ENCODE measurements at places on chromosomes 6 and 20. TPM values are rescaled to one million over a fixed set of nuclear protein-coding genes. Genes with fewer than 3 reads are reported as not detected.
A peak's percentile ranks its signal among the peaks of the same experiment; 100 is the strongest.

The YIPF3 gene
- 57.3 TPM for total RNA-seq

The LHFPL5 gene
- total RNA-seq, result 0.24 TPM

The BPIFA1 gene
- total RNA-seq, result not detected

The MUC21 gene
- not detected for total RNA-seq

The SPAG4 gene
- 15.6 TPM for total RNA-seq

The CRISP2 gene
- 0.96 TPM for total RNA-seq

The SPATA25 gene
- 3.6 TPM for total RNA-seq

The PCIF1 gene
- total RNA-seq, result 8.9 TPM

The PRRT1 gene
- 1.2 TPM for total RNA-seq

The OXT gene
- not detected for total RNA-seq

The CYP21A2 gene
- not detected for total RNA-seq

The ADGRG6 gene
- total RNA-seq, result 104 TPM

The OR2H2 gene
- total RNA-seq, result 0.48 TPM

The NHLRC1 gene
- 5.5 TPM for total RNA-seq

The TSPO2 gene
- total RNA-seq, result not detected

The PSMB8 gene
- total RNA-seq, result 15.4 TPM

The ERVFRD-1 gene
- total RNA-seq, result 0.48 TPM

DNA sequence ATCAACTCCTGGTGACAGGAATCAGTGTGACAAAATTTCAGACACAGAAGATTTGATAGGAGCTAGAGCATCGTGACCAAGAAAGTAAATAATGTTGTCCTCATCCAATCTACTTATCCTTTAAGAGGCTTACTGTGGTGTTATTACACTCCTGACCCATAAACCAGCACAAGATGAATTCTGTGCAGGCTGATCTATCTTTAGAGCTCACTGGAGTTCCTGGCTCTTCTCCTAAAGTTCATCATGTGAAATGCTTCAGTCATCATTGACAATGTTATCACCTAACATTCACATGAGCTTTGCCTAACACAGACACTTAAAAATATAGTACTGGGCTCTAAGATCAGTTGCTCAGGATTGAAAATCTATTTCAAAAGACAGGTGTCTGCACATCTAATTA is 271.0 kb upstream of the HSF2 start:
- DNase-seq, result no peak

GRCh38 chr20:41177636-41178035 is 40.3 kb downstream of the PLCG1 start:
- DNase-seq, result peak; percentile 63

GRCh38 chr6:78713564-78713963 is 153.8 kb upstream of the IRAK1BP1 start:
- no peak for DNase-seq

GRCh38 chr20:62751551-62752150 is 43.0 kb downstream of the NTSR1 start:
- no peak for DNase-seq

GRCh38 chr20:49799698-49800097 is 12.9 kb upstream of the SLC9A8 start:
- DNase-seq, result no peak

- DNase-seq, result peak; percentile 5
Observed at GRCh38 chr6:48664826-48665225, 553.8 kb upstream of the PTCHD4 start.

- DNase-seq, result no peak
Observed at GRCh38 chr6:163323705-163324104, 90.8 kb upstream of the QKI start.

DNA sequence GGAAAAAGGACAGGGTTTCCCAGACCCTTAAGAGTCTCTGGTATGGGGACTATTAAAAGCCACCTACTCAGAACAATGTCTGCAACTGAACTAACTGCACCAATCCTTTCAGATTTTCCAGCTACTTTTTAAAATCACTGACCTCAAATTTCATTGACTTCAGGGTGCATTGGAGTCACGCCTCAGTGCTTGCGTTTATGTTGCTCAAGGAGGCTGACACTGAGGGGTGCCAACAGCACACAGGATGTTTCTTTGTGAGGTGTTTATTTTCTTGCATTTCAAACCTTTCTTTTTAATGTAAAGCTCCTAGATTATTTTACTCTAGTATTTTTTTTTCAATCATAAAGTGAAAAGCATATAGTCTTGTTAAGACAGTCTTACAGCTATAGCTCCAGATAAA is 402.0 kb upstream of the SLC35B3 start:
- DNase-seq, result no peak

GRCh38 chr6:11729076-11729475 is 49.5 kb downstream of the ADTRP start:
- no peak for DNase-seq

DNA sequence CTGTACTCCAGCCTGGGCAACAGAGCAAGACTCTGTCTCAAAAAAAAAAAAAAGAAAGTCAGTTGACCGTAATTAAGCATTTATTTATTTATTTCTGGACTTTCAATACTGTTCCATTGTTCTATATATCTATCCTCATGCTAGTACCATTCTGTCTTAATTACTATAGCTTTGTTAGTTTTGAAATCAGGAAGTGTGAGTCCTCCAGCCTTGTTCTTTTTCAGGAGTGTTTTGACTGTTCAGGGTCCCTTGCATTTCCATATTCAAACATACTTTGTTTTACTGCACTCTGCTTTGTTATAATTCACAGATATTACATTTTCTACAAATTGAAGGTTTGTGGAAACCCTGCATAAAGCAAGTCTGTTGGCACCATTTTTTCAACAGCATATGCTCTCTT is 36.7 kb upstream of the ASXL1 start:
- no peak for DNase-seq

DNA sequence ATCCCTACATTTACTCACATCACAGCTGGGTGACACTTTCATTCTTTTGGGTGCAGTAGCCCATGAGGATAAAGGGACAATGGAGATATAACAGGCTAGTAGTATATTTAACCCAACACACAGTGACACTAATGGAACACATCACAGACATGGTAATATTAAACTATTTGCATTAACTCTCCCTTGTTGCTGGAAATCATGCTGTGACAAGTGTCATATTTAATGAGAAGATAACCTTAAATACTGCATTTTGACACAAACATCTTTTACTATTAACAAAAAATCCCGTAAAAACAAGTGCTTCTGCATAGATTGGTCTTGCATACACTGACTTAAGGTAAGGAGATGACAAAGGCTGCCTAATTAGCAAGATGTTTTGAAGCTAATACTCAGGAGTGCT is 45.5 kb downstream of the CNR1 start:
- DNase-seq, result no peak

- no peak for DNase-seq
Observed at GRCh38 chr20:46631212-46631869, 19.9 kb downstream of the SLC13A3 start.

DNA sequence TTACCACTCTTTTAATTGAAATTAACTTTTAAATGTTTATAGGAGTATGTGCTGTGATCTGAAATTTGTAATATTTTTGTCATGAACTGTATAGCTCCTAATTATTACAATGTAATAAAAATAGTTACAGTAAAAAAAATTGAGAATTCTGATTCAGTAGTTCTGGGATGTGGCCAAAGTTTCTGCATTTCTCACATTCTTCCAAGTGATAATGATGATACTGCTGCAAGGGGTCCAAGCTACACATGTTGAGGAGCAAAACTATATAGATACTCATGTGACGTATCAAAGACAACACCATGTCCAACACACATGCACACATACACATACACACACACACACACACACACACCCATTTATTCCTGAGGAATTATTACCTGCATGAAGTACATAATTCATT is 71.0 kb upstream of the FAM83B start:
- no peak for DNase-seq

GRCh38 chr6:36829919-36830544 is 9.2 kb downstream of the CPNE5 start:
- DNase-seq, result peak; percentile 85

- no peak for DNase-seq
Observed at GRCh38 chr6:32133786-32134185, 3.7 kb upstream of the FKBPL start.

DNA sequence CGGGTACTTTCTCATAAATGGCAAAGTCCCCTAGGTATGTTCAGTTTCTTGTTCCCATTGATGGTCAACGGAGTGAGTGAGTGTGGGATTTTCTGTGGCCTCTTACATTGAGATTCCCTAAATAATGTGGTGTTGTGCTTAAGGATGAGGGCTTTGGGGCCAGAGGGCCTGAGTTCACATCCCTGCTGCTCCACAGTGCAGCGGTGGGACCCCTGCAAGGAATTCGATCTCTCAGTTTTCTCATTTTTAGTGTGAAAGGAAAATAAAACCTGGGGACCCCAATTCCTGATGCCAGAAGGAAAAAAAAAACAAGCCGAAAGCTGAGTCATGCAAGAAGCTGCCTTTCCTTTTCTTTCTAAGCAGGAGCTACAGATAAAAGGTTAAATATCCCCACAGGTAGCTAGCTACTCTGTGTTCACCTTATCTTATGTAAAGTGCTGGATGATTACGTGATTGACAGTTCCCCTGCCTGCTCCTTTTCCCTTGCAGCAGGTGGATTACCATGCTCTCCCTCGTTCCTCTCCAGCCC is 120.2 kb upstream of the CLDN20 start:
- DNase-seq, result peak; percentile 22

DNA sequence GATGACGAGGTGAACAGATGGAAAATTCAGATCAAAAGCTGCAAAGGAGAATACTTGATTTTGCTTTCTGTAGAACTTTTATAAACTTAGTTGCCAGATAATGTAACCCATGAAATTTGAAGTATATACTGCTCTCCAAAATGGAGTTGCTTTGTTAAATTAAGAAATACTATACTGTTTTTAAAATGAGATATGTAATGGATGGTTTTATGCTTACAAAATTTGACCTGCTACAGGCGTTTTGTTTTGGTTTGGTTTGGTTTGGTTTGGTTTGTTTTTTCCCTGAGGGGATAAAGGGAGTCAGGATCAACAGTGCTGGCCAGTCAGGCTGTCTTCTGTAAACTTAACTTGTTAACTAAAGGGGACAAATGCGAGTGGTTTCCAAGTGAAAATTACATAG is 55.6 kb upstream of the KIF25 start:
- no peak for DNase-seq

GRCh38 chr20:47086316-47086715 is 191.7 kb downstream of the EYA2 start:
- no peak for DNase-seq

DNA sequence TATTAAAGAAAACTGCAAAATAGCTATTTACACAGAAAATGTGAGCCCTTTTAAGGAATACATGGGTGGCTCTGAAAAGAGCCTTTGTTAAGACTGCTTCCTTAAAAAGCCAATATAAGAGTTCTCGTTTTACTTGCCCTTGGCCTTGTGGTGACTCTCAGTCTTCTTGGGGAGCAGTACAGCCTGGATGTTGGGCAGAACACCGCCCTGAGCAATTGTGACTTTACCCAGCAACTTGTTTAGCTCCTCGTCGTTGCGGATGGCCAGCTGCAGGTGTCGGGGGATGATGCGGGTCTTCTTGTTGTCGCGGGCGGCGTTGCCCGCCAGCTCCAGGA is 111.5 kb downstream of the HFE start:
- no peak for DNase-seq

- no peak for DNase-seq
Observed at GRCh38 chr20:18734525-18735189, 78.9 kb upstream of the SCP2D1 start.

GRCh38 chr6:108969776-108970175 is 121.6 kb downstream of the ARMC2 start:
- DNase-seq, result no peak

DNA sequence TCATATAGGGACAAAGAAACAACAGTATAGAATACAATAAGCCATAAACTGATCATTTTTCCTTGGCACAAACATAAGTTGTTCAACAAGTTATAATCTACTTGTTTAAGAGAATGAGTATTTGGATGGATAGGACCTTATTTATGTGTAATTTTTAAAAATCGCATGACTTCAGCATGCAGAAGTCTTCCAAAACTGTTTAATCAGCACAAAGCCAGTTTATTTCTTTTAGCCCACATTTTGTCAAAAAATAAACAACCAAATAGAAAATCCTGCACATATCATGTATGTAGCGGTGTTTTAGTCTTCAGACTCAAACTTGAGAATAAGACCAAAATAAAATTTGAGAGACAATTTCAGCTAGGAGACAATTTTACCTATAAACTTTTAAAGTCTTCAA is 304.7 kb downstream of the TRDN start:
- no peak for DNase-seq

- no peak for DNase-seq
Observed at GRCh38 chr6:7692453-7692784, 33.5 kb upstream of the BMP6 start.

- DNase-seq, result no peak
Observed at GRCh38 chr6:46949632-46950280, 28.0 kb upstream of the ADGRF5 start.

DNA sequence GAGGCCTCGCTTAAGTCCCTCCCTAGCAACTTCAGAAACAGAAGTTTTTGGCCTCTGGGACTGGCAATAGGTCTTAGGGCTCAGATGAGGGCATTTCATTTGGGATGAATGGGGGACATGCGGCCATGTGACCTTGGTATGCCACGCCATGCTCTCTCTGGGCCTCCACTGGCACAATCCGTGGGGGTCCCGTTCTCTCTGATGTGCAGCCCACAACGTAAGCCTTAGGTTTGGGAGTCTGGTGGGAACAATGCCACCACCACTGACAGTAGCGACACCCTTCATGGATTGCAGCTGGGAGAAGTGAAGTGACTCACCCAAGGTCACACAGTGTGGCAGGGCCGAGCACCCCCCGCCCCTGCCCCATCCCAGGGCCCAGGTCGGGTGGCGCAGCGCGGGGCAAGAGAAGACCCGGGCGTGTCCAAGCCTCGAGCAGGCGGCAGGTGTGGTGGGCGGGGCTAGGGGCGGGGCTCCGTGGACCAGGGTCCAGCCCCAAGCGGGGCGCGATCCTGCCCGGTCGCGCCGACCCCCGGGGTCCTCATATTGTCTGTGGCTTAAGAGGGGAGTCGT is 864 bp upstream of the CEBPB start:
- DNase-seq, result peak; percentile 30

GRCh38 chr6:108268845-108269244 is 8.0 kb upstream of the SNX3 start:
- DNase-seq, result no peak

DNA sequence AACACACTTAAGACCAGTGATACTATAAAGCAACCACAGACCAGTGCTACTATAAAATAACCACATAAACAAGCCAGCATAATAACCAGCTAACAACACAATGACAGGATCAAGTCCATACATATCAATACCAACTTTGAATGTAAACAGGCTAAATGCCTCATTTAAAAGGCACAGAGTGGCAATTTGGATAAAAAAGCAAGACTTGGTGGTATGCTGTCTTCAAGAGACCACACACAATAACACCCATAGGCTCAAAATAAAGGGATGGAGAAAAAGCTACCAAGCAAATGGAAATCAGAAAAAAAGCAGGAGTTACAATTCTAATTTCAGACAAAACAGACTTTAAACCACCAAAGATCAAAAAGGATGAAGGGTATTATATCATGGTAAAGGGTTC is 19.8 kb upstream of the ELOVL4 start:
- no peak for DNase-seq

DNA sequence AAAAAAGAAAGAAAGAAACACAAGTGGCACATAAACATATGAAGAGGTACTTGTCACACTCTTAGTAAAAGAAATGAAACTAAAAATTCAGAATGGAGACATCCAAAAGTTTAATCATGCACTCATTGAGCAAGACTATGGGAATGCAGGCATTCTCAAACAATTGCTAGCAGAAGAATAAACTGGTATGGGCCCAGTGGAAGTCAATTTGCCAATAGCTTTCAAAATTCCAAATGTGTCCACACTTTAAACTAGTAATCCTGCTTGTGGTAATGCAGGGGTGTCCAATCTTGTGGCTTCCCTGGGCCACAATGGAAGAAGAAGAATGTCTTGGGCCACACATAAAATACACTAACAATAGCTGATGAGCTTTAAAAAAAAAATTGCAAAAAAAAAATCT is 97.4 kb downstream of the EPB41L2 start:
- no peak for DNase-seq
